ENCODE measurements at places on chromosomes 16 and 17.

GRCh38 chr16:4610011-4611005 lies 4.4 kb downstream of the UBALD1 start:
- no peak for DNase-seq

GRCh38 chr16:10114409-10114808 lies 67.8 kb downstream of the GRIN2A start:
- no peak for DNase-seq

DNA sequence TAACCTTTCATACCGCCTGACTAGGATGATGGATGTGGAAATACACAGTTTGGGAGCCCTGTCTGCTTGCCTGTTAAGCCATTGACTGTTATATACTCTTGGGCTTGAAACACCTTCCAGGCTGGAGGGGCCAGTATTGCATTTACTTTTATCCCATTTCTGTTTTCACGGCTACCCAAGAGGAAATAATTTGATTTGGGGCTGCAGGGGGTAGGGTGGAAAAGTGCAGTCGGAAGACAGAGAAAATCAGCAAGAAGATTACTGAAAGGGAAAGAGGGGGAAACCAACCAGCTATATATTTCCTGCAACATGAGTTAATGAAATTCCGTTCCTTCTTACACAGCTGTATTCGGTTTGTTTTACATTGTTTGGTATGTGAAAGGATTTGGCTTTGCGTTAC lies 202.5 kb downstream of the CDH13 start:
- no peak for DNase-seq

DNA sequence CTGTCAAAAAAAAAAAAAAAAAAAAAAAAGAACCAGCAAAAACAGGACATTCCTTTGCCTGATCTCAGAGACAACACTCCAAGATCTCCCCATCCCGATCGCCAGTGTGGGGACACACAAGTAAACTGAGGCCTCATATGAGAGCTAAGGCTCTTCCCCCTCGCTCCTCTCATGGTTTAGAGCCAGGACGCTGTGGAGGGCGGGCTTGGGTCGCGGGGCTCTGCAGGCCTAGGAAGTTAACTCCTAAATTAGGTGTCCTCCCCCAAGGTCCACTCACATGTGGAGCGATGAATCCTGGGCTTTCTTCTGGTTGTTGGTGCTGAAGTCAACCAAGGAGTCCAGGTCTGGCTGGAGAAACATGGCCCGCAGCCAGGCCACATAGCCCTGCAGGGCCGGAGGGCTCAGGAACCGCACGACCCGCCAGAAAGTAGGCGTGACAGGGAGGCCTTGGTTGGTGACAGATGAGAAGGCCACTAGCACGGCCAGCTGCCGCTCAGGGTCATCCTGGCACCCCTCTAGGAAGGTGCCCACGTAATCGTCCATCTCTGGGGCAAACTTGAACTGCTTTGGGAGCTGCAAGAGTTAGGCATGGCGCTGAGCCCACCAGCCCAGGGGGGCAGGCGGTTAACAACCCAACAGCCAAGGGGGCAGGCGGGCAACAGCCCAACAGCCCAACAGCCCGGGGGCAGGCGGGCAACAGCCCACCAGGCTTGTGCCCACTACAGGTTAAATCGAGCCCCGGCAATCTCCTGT lies 5.2 kb downstream of the MYBBP1A start:
- DNase-seq = no peak

- DNase-seq = no peak
Observed at GRCh38 chr17:60510723-60511122, 15.3 kb downstream of the APPBP2 start.
